ENCODE measurements at places on chromosomes 2 and 18. TPM values are rescaled to one million over a fixed set of nuclear protein-coding genes. Genes with fewer than 3 reads are reported as not detected.

Gene ANKRD30BL
- not detected for total RNA-seq

Gene ZNF396
- total RNA-seq = 0.20 TPM

Gene CNNM3
- 24.4 TPM for total RNA-seq

Gene RPRM
- total RNA-seq = not detected
